Iris pigment epithelial cell (primary cell): ENCODE measurements at places on chromosomes 7 and 10.

GRCh38 chr10:73645251-73645650, 4.0 kb upstream of the MYOZ1 start:
- no peak for DNase-seq

- DNase-seq: no peak
Measured at GRCh38 chr10:24963521-24964041, 11.2 kb upstream of the PRTFDC1 start.

DNA sequence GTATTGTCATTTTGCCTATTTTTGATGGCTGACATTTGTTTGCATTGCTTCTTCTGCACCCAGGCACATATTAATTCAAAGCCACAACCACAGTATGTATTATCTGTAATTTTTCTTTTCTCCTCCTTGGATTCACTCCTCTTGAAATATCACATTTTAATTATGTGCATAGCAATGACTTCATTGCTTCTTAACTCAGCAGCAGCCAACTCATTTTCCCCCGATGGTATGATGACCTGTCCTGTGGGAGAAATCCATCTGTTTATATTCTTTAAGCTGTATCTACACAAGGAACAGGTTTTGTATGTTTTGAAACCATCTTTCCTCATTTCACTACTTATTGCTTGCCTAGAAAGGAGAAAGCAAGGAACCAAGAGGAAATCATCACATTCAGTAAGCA, 588.8 kb downstream of the INHBA start:
- peak; percentile 32 for DNase-seq

DNA sequence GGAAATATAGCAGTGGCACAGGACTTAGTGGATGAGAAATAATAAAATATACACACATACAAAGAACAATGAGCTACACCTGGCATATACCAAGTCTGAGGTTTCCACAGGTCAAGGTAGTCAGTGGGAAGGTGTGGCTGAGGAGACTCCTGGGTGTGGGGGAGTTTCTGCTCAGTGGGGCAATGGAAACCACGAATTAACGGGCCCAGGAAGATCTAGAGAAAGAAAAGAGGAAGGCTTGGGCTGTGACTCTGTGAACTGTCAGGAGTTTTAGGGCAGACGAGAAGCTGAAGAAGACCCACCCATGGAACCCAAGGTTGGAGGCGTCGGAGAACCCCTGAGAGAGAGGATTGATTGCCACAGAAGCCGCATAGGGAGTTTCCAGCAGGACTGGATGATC, 196.5 kb downstream of the HERPUD2 start:
- no peak for DNase-seq

- peak; percentile 90 for DNase-seq
Measured at GRCh38 chr7:139725077-139725476, 52.7 kb downstream of the HIPK2 start.
